Activated T-cell treated with anti-CD3 and anti-CD28 coated beads for 4 hours (primary cell): ENCODE measurements at places on chromosomes 1 and 21.

- DNase-seq = no peak
Measured at GRCh38 chr1:229146647-229147046, 124.3 kb upstream of the RAB4A start.

DNA sequence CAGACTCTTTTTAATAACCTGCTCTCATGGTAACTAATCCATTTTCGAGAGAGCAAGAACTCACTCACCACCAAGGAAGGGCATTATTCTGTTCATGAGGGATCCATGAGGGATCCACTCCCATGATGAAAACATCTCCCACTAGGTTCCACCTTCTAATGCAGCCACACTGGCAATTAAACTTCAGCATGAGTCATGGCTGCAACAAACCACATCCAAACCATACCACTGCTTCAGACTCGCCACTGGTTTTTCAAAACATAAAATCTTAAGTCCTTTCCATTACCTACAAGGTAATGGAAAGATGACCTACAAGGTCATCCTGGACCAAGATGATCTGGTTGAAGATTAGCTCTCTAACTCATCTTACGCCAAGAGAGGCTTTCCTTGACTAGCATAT lies 405.1 kb downstream of the VAV3 start:
- no peak for DNase-seq

- DNase-seq = no peak
Measured at GRCh38 chr1:232621050-232621449, 8.9 kb downstream of the SIPA1L2 start.

- DNase-seq = peak; percentile 69
Measured at GRCh38 chr1:182601416-182601786, 2.8 kb downstream of the RGS16 start.

DNA sequence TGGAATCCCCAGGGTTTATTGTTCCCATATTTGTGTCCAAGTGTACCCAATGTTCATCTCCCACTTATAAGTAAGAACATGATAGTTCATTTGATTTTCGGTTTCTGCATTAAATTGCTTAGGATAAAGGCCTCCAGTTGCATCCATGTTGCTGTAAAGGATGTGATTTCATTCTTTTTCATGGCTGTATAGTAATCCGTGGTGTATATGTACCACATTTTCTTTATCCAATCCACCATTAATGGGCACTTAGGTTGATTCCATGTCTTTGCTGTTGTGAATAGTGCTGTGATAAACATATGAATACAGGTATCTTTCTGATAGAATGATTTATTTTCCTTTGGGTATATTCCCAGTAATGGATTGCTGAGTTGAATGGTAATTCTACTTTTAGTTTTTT lies 20.0 kb upstream of the BATF3 start:
- no peak for DNase-seq

DNA sequence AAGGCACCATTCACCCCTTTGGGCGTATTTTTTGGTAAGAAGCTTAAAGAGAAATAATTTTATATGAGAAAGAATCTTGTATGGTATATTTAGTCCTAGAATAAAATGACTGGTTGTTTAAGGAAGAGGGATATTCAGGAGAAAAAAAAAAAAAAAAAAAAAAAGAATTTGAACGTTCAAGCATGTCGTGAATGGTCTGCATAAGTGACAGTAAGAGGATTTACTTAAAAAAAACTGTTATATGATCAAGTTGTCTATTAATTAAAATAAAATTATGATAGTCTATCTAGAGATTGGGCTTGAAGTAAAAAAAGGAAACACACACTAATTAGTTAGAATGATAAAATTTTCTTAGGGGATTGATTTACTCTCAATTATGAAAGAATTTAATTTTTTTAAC lies 11.7 kb upstream of the OR14I1 start:
- no peak for DNase-seq

DNA sequence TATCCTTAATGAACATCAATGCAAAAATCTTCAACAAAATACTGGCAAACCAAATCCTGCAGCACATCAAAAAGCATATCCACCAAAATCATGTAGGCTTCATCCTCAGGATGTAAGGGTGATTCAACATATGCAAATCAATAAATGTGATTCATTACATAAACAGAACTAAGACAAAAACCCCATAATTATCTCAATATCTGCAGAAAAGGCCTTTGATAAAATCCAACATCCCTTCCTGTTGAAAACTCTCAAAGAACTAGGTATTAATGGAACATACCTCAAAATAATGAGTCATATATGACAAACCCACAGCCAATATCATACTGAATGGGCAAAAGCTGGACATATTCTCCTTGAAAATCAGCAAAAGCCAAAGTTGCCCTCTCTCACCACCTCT lies 54.6 kb upstream of the DEPDC1 start:
- no peak for DNase-seq

- no peak for DNase-seq
Measured at GRCh38 chr1:67888216-67889106, 55.2 kb upstream of the GNG12 start.

- no peak for DNase-seq
Measured at GRCh38 chr1:20691872-20692271, 25.9 kb downstream of the KIF17 start.

GRCh38 chr1:44321466-44321865 lies 33.6 kb downstream of the ERI3 start:
- DNase-seq = no peak

DNA sequence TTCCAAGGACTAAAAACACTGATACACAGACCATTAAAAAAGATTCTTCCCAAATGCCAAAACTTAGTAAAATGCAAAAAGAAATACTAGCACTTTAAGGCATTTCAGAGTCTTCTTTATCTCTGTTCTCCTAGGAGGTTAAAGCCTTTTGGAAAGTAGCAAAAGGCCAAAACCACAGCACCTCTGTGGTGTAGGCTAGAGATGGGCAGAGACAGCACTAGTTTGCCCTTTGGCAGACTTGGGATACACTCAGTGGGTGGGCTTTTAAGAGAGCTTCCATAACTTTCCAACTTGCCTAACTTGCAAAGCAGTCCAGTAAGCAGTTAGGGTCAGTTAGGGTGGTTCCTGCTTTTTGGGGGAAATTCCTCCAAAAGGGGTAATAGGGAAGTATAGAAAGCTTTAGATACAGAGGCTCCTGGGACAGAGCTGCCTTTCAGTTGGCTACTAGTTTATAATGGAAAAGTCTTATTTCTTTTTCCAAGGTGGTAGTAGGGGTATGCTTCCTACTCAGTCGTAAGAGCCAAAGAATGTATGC lies 17.9 kb upstream of the PTCH2 start:
- DNase-seq = no peak

DNA sequence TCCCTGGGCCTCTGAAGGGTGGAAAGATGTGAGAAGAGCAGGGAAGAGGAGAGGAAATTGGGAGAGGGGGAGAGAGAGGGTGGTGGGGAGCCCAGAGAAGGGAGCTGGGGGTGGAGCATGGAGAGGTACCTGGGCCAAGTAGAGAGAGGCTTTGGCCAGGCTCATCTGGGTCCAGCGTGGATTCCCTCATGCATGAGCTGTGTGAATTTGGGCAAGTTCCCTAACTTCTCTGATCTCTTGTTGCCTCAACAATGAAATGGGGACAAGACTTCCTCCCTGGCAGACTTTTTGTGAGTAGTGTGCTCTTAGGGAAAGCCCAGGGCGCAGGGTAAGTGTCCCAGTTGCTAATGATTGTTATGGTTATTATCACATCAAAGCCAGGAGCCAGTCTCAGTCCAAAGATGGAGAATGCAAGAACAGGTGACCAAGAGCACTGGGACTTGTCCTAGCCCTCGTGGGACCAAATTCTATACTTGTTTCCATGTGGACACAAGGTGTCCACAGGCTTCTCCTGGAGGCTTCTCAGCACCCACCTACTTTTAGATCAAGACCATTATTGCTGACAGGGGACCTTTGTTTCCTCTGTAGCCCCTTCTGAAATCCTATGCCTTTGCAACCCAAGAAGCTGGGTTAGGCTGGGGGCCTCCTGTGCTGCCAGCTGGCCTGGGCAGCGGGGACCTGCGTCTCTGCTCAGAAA lies 13.9 kb downstream of the IL6R start:
- no peak for DNase-seq

DNA sequence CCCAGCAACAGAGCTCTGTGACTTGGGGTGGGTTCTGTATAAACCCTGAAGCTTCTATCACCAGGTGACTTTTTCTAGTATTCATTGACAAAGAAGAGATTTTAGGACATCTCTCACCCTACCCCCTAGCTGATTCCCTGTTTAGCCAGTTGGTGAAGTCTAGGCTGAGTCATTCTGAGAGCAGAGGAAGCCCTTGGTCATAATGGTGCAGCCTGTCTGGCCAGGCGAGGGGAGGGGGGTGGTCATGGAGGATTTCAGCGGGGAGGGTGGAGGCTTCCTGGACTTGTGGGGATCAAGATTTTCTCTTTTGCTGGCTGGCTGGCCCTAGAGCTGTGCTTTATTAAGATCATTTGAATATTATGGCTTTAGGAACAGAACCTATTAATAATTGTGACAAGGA lies 262.6 kb downstream of the CAMTA1 start:
- no peak for DNase-seq

DNA sequence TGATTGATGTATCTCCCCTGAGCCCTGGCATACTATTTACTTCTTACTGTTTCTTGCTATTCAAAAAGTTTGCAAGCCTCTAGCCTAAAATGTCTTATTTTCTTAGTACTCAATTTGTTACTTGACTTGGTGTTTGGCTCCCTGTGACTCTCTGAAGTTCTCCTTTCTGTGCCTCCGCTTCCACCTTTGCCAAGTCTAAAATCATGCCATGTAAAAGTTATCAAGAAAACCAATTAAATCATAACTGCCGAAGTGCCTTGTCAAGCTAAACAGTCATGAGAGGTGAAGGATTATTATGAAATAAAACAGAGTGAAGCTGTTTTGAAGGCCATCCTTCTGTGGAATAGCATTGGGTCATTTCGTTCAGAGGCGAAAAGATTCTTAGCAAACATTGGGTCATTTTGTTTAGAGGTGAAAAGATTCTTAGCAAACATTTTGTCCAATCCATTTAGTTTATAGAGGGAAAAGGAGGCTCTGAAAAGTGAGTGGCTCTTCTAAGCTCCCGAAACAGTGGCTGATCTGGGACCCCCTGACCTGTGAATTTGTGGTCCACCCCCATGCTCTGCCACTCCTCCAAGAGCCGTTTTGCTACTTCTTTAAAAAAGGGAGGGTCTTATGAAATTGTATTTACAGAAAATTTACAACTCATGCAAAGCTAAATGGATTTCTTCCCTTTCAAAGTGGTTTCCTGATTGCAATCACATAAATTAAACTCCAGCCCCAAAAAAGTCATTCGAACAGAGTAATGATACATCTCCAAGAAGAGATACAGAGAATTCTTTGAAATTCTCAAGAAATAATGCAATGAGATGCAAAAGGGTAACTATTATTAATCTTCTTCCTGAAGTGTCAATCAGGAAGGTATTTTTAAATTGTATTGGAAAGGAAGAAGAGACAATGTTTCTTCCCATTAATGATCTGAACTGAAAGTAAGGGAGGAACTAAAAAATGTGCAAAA lies 141.4 kb downstream of the RUNX1 start:
- no peak for DNase-seq

GRCh38 chr1:44617703-44618029 lies 56.6 kb downstream of the TMEM53 start:
- no peak for DNase-seq

DNA sequence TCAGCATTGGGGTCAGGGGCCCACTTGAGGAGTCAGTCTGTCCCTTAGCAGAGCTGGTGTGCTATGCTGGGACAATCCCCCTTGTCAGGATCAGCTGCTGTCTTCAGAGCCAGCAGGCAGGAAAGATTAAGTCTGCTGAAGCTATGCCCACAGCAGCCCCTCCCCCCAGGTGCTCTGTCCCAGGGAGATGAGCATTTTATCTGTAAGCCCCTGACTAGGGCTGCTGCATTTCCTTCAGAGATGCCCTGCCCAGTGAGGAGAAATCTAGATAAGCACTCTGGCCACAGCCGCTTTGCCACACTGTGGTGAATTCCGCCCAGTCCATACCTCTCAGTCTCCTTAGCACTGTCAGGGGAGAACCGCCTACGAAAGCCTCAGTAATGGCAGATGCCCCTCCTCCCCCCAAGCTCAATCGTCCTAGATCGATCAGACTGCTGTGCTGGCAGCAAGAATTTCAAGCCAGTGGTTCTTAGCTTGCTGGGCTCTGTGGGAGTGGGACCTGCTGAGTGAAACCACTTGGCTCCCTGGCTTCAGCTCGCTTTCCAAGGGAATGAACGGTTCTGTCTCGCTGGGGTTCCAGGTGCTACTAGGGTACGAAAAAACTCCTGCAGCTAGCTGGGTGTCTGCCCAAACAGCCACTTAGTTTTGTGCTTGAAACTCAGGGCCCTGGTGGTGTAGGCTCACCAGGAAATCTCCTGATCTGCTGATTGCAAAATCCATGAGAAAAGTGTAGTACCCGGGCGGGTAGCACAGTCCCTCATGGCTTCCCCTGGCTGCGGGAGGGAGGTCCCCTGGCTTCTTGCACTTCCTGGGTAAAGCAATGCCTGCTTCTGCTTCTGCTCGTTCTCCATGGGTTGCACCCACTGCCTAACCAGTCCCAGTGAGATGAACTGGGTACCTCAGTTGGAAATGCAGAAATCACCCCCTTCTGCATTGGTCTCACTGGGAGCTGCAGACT lies 25.1 kb upstream of the TP53BP2 start:
- DNase-seq = no peak

- DNase-seq = no peak
Measured at GRCh38 chr1:33147997-33148314, 33.9 kb downstream of the TRIM62 start.

DNA sequence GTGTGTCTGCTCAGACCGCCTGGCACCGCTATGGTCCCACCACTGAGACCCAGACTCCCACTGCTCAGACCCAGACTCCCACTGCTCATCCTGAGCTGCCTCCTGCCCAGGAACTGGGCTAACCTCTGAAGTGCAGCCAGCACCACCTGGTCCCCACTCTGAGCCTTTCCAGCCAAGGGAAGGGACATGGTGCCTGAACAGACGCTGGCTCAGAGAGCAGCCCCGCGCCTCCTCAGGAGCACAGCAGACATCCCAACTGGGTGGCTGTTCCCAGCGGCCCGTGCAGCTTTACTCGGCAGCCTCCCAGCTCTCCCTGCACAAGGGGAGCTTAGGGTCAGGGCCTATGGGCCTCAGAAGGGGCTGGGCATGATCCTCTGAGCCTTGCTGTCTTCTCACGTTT lies 27.8 kb upstream of the CNTN2 start:
- no peak for DNase-seq

DNA sequence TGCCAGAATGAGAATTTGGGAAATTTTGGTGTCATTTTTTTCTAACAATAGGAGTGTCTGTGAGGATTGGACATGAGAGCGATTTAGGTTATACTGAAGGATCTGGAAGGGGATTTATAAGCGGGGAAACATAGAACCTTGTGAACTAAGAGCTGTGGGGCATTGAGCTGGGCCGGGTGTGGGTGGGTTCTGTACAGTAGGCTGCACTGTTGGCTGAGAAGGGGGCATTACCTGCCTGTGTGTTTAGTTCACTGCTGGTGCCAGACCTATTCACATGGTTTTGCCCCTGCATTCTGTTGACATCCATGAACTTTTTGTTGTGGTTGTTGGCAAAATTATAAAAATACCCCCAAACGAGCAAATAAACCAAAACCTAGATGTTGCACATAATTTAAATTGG lies 8.8 kb downstream of the PBX1 start:
- no peak for DNase-seq

- DNase-seq = peak; percentile 64
Measured at GRCh38 chr1:100440075-100440809, 87.9 kb downstream of the CDC14A start.

GRCh38 chr21:42614811-42615351 lies 38.5 kb upstream of the PDE9A start:
- DNase-seq = peak; percentile 19

GRCh38 chr1:201482755-201483154 lies 13.8 kb upstream of the PHLDA3 start:
- no peak for DNase-seq
